Activated T-helper 1 cell treated with anti-CD3 and anti-CD28 coated beads, Interleukin-2, amount 50 U/mL, for 16 hours (primary cell): ENCODE measurements at places on chromosomes 7 and 10.

DNA sequence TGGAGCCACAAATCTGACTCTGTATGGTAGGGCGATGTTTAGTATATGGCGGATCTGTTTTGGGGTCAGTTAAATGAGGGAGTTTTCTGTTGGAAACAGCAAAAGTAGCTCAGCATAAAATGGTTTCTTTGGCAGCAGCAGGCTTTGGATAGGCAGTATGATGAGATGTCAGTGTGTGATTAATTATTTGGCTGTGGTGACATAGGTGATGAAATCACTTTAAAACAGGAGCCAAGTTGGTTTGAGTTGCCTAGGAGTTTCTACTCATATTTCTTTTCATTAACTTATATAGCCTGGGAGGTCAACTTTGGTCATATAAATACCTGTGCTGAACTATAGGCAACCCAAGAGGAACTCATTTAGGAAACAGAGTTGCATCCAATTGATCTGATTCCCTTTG lies 291.2 kb downstream of the LRMDA start:
- DNase-seq: no peak

- no peak for DNase-seq
These were observed 1.1 kb downstream of the RABGEF1 start for GRCh38 chr7:66741710-66742049.

DNA sequence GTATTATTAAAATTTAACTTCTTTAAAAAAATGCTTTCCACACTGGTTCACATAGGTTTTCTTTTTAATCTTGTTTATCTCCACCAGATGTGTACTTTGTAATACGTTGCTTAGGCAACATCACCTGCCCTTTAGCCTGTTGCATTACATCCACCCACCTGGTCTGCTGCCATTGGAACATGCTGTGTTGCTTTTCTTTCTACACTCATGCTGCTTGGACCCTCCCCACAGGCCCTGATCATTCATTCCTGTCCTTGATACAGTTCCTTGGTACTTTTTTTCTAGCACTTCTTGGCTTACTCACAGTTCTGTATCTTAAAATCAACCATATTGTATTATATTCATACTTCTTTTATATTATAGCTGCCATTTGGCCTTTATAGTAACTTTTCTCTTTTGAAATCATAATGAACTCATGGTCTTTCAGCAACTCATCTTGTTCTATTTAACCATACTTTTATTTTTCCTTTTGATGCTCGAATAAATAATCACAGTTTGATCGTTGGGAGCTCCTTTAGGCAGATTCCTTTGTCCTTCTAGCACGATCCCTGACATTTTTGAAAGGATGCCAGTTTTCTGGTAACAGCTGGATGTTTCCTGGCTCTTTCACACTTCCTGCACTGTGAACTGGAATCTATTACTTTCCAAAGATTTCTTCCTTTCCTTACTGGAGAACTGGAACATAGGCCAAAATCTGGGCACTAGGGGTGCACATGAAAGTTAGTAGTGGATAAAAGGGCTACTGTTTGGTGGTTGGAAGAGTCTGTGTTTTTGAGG lies 125.1 kb downstream of the CDK14 start:
- no peak for DNase-seq

DNA sequence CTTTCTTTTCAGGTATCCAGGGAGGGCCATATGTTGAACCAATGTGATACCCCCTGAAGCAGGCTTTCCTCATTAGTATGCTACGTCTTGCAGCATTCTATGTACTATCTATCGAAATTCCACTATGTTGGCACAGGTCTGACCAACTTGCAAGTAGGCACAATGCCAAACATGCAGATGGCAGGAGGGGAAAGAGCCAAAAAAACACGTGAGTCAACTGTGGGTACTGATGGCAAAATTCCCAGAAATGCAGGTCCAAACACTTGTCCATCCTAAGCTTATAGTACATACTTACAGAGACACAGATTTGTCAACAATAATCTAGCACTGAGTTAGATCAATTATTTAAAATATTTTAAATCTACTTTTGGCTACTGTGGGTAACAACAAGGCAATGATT lies 394.9 kb downstream of the DGKB start:
- no peak for DNase-seq

- no peak for DNase-seq
These were observed 292.0 kb downstream of the PHTF2 start for GRCh38 chr7:78090616-78091015.

- DNase-seq: no peak
These were observed 26.7 kb downstream of the WAC start for GRCh38 chr10:28559618-28560017.

DNA sequence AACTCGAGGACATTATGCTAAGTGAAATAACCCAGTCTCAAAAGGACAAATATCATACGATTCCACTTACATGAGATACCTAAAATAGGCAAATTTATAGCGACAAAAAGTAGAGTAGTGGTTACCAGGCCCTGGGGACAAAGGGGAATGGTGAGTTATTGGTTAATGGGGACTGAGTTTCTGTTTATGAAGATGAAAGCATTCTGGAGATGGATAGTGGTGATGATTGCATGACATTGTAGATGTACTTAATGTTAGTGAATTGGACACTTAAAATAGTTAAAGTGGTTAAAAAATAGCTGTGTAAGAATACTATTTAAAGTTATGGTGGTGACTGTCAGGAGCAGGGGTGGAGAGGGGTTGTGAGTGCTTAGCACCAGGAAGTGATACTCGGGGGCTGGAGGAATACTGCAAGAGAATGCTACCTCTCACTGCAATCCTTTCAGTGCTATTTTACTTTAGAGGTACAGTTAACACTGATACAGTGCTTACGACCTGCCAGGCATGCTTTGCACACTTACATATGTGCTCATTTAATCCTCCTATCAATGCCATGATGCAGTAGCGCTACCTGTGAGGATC lies 16.7 kb upstream of the TEX36 start:
- no peak for DNase-seq

- no peak for DNase-seq
These were observed 12.4 kb downstream of the PRKG1 start for GRCh38 chr10:51086710-51087109.

DNA sequence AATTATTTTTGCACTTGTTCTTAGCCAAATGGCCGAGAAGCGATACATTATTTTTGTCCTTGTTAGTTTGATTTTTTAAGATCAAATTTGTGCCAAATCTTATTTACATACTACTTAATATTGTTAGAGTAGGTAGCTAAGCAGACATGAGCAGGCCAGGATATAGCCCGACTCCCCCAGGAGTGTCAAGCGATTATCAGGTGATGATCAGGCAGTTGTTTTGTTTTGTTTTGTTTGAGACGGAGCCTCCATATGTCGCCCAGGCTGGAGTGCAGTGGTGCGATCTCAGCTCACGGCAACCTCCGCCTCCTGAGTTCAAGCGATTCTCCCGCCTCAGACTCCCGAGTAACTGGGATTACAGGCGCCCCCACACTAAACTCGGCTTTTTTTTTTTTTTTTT lies 71.1 kb downstream of the LYZL2 start:
- DNase-seq: no peak

DNA sequence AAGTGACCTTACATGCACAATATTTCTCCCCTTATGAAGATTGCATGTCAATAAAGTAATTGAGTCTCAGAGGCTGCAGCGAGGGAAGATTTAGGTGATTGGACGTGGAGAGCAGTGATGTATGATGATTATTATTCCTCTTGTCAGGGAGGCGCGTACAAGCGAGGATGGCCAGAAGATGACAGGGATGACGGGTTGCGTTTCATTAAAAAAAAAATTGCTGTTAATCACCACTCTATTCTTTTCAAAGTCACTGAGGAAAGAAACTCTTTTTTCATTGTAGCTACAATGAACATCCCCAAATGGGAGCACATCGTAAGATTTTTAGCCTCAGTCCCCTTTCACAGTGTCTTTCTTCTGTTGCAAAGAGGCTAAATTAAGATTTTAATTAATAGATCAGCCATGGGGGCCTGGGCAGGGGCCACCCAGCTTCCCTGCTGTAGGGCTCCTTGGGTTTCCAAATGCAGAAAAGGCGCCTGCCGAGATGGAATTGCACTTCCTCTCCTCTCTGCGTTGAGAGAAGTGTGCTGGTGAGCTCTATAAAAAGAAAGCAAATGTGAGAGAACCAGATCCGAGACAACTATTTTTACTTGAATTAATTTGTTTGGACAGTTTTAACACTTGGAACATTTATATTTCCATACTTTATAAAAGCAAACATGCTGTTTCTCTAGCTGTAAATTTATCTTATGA lies 998.1 kb downstream of the LRMDA start:
- no peak for DNase-seq

DNA sequence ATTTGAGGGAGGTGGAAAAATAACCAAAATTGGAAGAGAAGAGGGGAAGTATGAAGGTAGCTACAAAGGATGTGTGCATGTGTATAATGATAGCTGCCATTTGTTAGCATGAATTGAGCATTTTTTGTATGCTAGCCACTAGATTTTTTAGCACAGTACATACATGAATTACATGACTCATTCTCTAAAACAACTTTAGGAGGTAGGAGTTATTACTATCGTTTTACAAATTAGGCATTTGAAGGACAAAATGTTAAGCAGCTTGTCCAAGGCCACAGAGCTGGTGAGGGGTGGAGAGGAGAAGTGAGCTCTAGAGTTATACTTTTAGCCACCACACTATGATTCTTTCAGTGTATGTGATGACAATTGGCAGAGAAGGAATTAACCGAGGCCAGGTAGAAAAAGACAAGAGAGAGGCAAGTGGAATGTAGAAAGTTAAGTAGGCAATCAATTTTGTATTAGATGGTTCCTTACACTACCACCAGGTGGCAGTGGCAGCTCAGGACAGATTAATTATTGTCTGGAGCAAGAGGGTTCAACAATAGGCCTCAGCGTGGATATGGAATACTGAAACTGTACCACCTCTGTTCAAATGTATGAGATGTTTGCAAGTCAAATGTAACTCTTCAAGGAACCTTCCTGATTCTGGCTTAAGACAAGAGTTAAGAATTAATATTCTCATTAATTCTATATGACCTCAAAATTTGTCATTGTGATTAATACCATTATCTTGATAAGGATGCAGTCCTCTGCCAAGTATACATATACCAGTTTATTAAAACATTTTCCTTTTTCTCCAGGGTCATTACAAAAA lies 128.0 kb downstream of the MBL2 start:
- DNase-seq: no peak

- DNase-seq: no peak
These were observed 1.1 kb downstream of the HTR5A start for GRCh38 chr7:155071121-155071651.

GRCh38 chr7:12686234-12686890 lies 1.1 kb upstream of the ARL4A start:
- peak; percentile 93 for DNase-seq

GRCh38 chr10:50951365-50951764 lies 65.9 kb upstream of the A1CF start:
- DNase-seq: no peak

- DNase-seq: no peak
These were observed 14.1 kb upstream of the DLG5 start for GRCh38 chr10:77940627-77941026.

- no peak for DNase-seq
These were observed 68.5 kb upstream of the NFKB2 start for GRCh38 chr10:102327002-102327401.

DNA sequence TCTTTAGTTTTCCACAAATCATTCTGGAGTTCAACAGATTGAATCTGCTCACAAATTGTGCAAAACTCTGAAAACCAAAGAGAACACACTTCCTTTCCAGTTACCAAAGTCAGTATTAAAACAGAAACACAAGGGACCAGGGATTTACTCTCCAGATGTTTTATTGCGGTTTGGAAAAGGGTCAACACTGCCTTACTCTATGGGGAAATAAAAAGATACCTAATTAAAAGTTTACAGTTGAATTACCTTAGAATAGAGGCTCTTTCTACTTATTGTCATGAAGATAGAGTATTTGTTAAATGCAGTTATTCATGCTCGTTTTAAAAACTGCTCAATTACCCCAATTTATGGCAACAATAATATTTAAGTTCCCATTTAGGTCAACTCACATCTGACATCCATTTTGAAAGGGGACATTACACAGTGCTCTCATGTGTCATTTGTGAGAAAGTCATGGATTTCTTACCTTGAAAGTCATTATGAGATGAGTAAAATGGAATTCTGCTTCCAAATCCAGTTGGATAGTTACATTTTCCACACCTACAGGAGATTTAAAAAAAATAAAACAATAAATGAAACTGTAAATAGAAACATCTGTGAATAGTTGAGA lies 8.4 kb downstream of the LAMB1 start:
- DNase-seq: no peak

GRCh38 chr10:27599546-27599945 lies 95.4 kb downstream of the RAB18 start:
- no peak for DNase-seq

- DNase-seq: no peak
These were observed 73.7 kb downstream of the PRR15 start for GRCh38 chr7:29637374-29637773.

GRCh38 chr10:74987339-74988053 lies 124.0 kb upstream of the SAMD8 start:
- no peak for DNase-seq

- no peak for DNase-seq
These were observed 493.2 kb downstream of the TYW1 start for GRCh38 chr7:67489881-67490280.

- DNase-seq: no peak
These were observed 31.8 kb upstream of the MSMB start for GRCh38 chr10:46077731-46078413.

GRCh38 chr10:24652381-24652957 lies 71.2 kb downstream of the ARHGAP21 start:
- no peak for DNase-seq

DNA sequence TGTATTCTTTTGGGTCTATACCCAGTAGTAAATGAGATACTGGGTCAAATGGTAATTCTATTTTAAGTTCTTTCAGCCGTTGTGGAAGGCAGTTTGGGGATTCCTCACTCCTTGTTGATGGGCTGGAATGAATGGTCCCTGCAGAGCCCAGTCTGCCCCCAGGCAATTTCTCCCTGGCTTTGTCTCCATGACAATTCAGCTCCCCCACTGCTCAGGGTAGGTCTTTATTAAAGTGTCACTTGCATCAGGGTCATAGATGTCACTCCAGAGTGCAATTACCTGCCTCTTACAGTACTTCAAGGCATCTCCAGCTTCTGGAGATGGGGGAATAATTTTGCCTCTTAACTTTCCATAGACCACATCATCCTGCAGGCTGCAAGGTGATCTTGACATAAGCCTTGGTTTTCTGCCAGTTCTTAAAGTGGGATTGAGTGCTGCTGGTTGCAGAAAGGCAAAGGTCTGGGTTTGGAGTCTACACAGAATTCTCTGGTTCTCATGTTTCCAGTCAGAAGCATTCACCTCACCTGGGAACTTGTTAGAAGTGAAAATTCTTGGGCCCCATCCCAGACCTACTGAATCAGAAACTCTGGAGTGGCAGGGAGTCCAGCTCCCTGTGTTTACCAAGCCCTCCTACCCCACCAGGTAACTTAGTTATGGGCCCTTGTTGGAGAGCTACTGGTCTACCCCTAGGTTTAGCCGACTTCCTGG lies 442.4 kb downstream of the GALNT17 start:
- no peak for DNase-seq
